ENCODE measurements at places on chromosomes 3 and 15.

GRCh38 chr3:16373341-16373946 is 108.4 kb downstream of the OXNAD1 start:
- no peak for DNase-seq

- DNase-seq = no peak
These were observed 54.3 kb downstream of the NCEH1 start for GRCh38 chr3:172656602-172657001.

- DNase-seq = no peak
These were observed 121.1 kb downstream of the ZNF621 start for GRCh38 chr3:40645883-40646282.

DNA sequence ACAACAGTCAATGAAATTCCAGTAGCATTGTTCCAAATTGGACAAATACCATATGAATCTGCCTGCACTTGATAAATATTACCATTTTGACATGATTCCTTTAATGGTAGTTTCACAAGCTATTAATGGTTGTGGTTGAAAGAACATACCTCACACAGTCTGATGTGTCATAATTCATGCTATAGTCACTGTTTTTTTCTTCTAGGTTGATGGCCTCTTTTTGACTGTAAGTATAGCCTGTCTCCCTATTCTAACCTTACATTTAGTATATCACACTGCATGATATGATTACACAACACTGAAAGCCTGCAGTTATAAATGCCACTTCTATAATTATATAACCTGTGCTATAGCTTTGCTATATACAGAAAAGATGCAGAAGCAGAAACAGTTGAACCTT is 834.1 kb downstream of the NSUN3 start:
- no peak for DNase-seq

GRCh38 chr3:193732391-193732790 is 139.4 kb downstream of the OPA1 start:
- DNase-seq = no peak

GRCh38 chr15:79088426-79089205 is 2.0 kb downstream of the RASGRF1 start:
- DNase-seq = no peak

GRCh38 chr3:72171946-72172345 is 387.0 kb upstream of the PROK2 start:
- DNase-seq = no peak

DNA sequence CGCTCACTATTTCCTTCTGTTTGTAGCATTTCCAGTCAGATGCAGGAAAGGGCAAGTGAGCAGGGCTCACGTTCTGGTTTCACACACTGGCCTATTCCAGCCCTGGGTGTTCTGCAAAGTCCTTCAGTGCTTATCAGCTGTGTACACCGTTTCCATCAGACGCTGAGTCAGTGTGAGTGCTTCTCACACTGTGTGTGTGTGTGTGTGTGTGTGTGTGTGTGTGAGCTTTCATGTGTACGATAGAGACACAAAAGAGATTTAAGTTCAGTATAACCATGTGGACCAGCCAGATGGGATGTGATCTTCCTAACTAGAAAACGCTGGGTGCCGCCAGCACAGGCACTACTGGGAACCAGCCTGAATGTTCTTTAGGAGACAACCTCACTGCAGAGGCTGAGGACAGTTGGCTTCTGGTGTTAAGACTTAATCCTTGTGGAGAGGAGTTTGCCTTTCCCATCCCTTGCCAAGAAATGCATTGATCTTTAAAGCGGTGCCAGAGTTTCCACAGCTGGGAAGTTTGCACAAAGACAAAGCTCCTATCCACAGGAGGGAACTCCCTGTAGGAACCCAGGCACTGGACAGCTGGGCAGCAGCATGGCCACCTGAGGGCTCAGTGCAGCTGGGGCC is 3.9 kb upstream of the CHSY1 start:
- no peak for DNase-seq

DNA sequence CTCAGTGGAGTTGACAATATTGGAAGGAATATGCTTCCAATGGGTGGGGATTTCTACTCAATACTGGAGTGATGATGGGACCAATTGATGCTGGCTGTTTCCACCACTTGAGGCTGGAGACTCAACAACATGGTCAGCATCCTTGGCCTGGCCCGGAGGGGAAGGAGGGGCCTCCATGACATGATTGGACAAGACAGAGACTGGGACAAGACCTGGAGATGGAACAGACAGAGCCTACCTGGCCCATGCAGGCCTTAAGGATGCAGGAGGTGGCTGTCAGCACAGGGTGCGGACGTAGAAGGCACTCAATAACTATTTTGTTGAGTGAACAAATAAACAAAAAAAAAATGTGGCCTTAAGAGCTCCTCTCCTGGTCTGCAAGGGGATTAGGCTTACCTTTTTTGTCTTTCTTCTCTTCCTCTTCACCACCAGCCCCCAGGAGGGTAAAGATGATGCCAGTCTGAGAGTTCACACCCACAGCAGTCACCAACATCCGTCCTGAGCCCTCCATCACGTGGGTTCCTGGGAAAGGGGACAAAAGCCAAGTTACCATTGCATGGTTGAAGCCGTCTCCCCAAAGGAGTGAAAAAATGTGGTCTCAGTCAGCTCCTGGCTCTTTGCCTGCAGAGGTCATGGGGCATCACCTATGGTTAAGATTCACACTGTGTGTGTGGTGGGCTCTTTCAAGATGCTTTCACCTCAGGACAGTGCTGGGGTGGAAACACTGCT is 67.1 kb upstream of the SEC13 start:
- DNase-seq = no peak

GRCh38 chr3:100521439-100521845 is 29.0 kb downstream of the TMEM45A start:
- DNase-seq = no peak

GRCh38 chr15:69271217-69271616 is 27.5 kb upstream of the PAQR5 start:
- no peak for DNase-seq

DNA sequence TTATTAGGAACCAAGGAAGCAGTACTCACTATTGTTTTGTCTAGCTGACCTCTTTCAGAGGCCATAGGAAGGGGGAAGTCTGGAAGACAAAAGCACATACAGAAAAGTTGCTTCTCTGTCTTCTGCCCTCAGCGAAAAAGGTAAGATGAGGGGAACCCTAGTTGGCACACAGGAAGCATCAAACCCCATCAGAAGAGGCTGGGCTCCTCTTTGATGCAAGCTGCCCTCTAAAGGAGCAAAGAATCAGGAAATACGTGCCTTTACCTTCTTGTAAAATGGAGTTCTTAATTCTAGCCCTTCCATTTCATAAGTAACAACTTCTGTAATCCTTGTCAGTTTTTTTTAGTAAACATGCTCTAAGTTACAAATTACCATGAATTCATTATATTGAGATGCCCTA is 12.5 kb downstream of the SPINK8 start:
- DNase-seq = no peak

- no peak for DNase-seq
These were observed 273.9 kb downstream of the ABHD5 start for GRCh38 chr3:43964640-43965039.

DNA sequence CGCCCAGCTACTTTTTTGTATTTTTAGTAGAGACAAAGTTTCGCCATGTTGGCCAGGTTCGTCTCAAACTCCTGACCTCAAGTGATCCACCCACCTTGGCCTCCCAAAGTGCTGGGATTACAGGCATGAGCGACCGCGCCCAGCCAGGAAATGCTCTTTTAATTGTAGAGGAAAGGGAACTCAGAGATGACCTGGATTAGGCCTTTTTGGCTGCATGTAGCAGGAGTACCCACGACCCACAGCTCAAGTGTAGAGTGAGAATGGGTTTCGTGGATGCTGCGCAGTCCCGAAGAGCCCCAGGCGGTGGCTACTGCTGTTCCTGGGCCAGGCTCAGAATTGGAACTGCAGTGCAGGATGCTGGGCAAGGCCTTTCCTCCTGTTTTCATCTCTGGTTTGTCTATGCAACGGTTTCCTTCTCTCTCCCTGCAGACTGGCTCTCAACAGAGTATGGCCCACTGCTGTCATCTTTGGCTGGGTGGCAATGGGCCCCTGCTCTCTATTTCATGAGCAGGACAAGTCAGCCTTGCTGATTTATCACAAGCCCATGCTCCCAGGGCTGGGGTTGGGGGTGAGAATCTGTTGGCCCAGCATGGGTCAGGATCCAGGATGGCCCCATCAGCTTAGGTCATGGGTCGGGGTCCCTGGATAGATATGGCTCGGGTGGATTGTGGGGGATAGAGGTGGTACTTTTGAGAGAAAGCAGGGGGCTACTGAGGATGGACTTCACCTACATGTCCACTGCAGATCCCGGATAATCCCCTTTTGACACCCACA is 51.2 kb downstream of the GASK1A start:
- no peak for DNase-seq

DNA sequence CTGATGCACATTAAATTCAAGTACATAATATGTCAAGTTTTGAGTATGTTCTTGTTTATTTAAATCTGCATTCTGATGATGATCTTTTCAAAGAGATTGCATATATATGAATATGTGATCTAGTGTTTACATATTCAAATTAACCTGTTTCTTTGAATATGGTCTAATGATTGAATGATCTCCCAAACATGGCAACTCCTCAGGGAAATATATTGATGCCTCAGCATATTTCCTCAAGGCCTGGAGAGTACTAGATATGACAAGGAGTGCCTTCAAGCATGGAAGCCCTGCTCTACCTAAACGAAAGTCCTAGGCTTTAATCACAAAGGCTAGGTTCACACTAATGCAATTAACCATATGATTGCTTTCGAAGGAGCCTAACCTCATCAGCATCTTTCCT is 532.8 kb downstream of the ZIC1 start:
- no peak for DNase-seq

DNA sequence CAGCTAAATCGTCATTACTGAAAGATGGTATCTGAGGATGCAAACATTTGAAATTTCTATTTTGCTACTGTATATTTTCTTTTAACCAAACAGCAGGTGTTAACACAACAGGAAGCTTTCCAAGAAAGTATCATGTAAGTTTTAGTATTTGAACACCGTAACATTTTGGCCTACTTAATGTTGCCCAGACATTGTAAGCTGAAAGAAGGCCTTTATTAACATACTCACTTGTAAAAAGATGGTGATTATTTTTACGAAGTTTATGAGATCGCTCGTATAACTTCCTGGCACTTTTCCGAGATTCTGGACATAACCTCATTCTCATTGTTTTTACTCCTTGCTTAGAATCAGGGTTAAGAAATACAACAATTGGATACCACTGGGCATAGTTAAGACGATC is 95.7 kb downstream of the TJP1 start:
- DNase-seq = no peak

- no peak for DNase-seq
These were observed 259.9 kb upstream of the ZPLD1 start for GRCh38 chr3:102174832-102175374.

DNA sequence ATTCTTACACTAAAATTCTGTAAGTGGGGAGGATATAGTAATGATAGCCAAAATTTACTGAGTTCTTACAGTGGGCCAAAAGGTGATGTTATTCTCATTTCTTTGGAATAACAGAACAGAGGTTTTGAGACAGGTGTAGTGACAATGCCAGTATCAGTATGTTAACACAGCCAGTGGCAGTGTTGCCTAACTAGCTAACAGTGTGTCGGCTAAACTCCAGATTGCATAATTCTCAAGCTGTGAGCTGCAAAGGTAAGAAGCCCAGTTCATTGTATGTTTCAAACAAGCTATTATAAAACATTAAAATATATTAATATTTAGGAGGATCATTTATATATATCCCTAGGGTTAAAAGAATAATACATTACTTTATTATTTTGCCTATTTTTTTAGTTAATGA is 920 bp downstream of the SLC15A2 start:
- DNase-seq = no peak

DNA sequence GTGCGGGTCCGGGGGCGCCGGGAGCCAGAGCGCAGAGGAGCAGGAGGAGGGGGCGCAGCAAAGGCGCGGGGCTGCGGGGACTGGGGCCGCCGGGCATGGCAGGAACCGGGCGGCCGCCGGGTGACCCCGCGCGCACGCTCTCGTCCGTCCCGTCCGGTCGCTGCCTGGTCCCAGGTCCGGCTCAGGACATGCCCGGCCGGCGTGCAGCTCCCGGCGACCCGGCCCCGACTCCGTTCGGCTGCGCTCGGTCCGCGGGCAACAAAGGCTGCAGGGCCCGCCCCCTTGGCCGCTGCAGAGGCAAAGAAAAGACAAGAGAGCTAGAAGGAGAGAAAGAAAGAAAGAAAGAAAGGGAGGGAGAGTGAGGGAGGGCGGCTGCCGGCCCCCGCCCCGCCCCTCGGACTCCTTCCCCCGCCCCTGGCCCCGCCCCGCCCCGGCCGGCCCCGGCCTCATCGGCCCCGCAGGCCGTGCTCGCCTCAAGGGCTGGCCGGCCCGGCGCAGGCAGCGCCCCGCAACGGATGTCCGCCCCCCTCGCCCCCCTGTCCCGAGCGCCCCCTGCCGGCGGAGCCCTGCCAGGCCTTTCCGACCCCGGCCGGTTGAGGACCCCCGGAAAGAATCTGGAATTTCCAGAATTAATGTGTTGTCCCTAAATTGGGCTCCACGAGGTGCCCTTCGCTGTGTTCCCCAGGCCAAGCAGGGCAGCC is at the start of gene ADAMTS7:
ADAMTS7 (minus strand) TSS at position 341 of the 701 bp plus-strand sequence; CDS start at position 97, 244 bp downstream.
- peak; percentile 17 for DNase-seq

GRCh38 chr15:74788683-74789151 is 6.8 kb downstream of the CSK start:
- no peak for DNase-seq

GRCh38 chr15:51155891-51156290 is 61.2 kb upstream of the TNFAIP8L3 start:
- no peak for DNase-seq

GRCh38 chr3:134328147-134328591 is 46.1 kb downstream of the AMOTL2 start:
- no peak for DNase-seq

GRCh38 chr3:60333710-60334109 is 917.5 kb downstream of the FHIT start:
- DNase-seq = no peak

DNA sequence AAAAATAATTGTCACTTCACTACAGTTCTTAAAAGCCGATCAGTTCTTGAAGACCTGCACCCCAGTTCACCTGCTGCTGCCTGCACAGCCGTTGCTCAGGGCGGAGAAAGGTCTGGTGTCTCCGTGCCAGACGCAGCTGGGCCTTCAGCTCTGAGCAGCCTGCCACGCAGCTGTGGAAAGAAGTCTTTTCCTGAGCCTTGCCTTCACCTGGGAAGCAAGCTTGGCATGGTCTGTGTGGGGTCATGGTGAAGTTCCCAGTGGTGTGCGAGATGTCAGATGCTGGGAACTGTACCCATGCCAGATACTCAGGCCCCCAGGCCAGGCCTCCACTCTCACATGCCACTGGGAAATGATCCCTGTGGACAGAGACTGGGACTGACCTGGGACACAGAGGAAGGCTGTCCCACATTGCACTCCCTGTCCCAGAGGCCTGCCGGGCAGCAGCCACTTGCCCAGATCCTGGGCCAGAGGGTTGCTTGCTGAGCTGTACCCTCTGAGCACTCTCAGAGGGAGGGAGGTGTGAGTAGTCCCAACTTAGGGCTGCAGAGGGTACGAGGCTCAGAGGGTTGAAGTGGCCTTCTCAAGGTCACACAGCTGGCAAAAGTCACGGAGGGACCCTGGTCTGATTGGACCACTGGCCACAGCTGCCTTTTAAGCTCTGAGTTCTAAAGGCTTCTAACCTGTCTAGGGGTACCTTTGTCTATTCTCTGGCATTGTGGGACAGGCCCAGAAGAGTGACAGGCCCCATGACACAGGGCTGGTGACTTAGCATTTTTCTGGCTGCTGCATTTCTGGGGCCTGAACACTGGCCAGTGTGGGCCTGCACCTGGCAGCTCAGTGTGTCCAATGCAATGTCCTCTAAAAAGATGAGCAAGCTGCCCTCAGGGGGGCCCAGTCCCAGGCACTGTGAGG is 55.4 kb downstream of the KLF13 start:
- no peak for DNase-seq

Measured in activated T-helper 9 cell treated with anti-CD3 and anti-CD28 coated beads, Interleukin-2, amount 50 U/mL, for 16 hours (primary cell).